ENCODE measurements at places on chromosomes 1 and 21. TPM values are rescaled to one million over a fixed set of nuclear protein-coding genes. Genes with fewer than 3 reads are reported as not detected.

DNA sequence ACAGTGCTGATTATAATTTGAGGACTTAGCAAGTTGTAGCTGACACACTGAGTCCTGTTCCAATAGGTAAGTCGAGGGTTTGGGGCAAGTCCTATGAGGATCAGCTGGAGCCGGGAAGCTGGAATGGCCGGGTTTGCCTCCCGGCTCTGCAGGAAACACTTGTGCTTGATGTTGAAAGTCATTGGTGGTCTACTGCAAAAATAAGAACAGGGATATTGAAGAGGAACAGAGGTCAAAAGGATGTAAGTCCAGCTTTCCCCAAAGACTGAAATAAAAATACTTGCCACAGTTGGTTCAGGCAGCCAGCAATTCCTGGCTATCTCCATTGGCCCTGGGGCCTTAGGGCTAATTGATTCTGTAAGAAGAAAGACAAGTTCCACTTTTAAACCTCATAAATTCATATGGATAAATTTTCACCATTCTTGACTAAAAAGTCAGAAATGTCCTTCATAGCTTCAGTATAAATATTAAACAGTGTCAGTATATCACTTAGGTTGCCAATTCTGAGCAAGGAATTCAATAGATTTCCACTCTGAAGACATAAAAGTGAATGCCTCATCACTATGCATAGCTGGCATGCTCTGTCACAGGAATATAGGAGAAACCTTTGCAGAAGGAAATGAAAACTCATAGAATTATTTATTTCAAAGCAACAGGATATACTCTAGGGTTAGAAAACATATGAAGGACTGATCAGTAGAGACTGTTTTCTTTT is 165.2 kb downstream of the AK5 start:
- DNase-seq, result peak; percentile 49

GRCh38 chr1:233790662-233791371 is 113.7 kb upstream of the SLC35F3 start:
- peak; percentile 73 for DNase-seq

- DNase-seq, result no peak
Measured at GRCh38 chr1:188043536-188044245, 1214.9 kb downstream of the PLA2G4A start.

GRCh38 chr1:64537942-64538341 is 68.0 kb downstream of the CACHD1 start:
- DNase-seq, result peak; percentile 49

DNA sequence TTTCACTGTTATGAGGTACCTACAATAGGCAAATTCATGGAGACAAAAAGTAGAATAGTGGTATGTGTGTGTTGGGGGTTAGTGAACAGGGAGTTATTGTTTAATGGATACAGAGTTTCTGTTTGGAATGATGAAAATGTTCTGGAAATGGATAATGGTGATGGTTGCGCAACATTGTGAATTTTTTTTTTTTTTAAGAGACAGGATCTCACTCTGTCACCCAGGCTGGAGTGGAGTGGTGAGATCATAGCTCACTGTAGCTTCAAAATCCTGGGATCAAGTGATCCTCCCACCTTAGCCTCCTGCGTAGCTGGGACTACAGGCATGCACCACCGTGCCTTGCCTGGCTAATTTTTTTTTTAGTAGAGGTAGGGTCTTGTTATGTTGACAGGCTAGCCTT is 34.5 kb upstream of the TRABD2B start:
- DNase-seq, result peak; percentile 75

DNA sequence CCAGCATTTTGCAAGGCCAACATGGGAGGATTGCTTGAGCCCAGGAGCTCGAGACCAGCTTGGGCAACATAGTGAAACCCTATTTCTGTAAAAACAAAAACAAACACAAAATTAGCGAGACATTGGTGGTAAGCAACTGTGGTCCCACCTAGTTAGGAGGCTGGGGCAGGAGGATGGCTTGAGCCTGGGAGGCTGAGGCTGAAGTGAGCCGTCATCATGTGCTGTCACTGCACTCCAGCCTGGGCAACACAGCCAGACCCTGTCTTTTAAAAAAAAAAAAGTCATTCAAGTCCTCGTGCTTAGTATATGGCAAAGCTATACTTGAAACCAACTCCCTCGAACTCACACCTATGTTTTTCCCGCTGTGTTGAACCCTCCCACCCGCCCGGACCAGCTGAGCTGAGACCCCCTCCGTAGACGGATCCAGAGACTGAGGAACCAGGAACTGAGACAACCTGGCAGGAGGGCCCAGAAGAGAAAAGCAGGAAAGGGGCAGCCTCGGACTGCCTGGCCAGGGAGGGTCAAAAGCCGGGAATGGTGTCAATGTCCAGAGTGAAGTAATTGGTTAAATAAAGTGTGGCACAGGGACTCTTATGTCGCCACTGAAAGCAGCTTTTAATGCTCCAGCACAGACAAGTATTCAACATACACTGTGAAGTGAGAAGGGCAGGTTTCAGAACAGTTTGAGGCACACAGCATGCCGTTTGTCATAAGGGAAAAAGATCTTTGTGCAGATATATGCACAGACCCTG is 32.8 kb upstream of the CASZ1 start:
- DNase-seq, result no peak

LHX8 gene
- not detected for total RNA-seq

ST6GALNAC5 gene
- total RNA-seq, result 0.80 TPM

All from renal cortical epithelial cell (primary cell).